Dermis microvascular lymphatic vessel endothelial cell (primary cell): ENCODE measurements at places on chromosomes 12 and 14.
A peak's percentile ranks its signal among the peaks of the same experiment; 100 is the strongest.

DNA sequence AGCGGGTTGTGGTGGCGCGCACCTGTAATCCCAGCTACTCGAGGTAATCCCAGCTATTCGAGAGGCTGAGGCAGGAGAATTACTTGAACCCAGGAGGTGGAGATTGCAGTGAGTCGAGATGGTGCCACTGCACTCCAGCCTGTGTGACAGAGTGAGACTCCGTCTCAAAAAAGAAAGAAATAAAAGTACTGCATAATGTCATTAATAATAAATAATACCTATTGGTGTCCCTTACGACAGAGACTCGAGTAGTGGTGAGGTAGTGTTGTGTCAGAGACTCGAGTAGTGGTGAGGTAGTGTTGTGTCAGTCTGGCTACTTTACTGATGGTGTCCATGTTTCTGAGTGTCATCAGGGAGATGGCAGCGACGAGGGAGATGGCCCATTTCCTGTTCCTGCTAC, 1.3 kb downstream of the GLS2 start:
- no peak for DNase-seq

DNA sequence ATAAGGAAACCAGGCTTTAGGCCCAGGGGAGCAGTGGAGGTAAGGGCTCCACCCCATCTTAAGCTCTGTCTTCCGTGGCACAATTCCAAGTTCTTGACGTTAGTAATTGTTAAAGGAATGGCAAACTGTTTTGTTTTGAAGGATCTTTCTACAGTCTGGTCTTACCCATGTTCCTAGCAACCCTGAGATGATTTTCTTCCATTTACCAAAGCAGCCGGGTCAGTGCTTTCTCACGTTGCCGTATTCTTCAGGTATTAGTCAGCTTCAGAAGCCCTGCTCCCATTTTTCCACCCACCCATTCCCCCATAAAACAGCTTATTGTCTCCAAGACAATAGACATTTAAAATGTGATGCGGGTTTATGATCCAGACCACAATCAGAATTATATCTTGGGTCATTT, 10.3 kb downstream of the NRIP2 start:
- no peak for DNase-seq

- DNase-seq = no peak
Measured at GRCh38 chr14:89614009-89614691, 197.1 kb upstream of the FOXN3 start.

- no peak for DNase-seq
Measured at GRCh38 chr12:55713721-55714120, 2.1 kb upstream of the BLOC1S1 start.

DNA sequence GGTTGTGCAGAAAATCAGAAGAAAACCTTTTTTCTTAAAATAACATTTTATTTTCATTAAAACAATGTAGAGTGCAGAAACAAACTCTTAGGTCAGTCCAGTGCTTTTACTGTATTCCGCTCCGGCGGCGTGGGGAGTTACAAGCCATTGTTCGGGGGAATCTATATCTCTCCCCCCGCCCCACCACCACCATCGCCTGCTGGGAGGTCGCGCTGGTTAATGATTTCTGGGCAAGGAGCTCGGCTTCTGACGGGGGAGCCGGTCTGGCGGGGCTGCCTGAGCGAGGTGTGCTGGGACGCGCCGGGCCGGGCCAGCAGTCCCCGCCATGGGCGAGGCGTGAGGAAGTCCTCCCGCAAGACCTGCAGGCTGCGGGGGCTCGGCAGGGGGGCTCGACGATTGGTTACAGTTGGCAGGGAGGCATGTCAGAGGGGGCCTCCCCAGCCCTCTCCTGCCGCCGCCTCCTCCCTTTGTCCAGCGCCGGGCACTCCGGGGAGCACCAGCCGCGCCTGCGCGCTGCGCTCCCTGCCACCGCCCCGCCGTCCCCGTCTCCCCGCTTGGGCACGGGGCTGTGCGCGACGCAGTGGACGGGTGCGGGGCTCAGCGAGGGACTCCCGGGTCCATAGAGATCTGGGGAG, 1.0 kb upstream of the DUSP6 start:
- DNase-seq = peak; percentile 81

DNA sequence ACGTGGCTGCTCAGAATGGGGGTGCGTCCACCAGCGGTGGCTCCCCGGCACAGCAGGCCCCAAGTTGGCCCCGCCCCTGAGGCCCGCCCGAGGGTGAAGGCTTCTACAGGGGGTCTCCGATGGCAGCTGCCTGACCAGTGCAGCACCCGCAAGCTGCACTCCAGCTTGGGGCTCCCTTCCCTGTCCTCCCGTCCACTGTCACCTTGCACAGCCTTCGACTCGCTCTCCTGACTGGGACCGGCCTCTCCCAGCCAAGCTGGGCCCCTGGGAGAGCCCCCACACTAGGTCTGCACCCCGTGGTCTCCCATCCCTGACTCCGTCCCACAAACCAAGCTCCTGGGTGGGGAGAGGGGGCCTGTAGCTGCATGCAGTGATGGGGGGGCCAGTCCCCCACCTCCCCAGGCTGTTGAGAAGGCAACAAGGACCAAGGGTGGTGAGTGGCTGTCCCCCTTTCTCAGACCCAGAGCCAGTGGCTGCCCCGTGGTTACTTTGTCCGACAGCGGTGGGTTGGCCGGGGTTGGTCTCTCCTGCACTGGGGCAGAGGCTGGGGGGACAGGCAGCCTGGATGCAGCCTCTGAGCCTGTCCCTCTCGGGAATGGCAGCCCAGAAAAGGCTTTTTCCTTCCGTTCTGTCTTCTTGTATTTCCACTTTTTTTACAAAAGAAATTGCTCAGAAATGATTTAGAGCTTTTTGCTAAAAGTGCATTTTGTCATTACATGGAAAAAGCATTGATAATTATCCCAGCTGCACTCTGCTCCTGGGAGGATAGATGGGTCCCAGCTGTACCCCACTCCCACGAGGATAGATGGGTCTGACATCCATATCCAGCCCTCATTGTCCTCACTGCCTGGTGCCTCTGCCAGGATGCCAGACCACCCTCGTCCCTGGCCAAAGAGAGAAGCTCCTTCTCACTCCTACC, 217.0 kb downstream of the KIF26A start:
- DNase-seq = no peak

DNA sequence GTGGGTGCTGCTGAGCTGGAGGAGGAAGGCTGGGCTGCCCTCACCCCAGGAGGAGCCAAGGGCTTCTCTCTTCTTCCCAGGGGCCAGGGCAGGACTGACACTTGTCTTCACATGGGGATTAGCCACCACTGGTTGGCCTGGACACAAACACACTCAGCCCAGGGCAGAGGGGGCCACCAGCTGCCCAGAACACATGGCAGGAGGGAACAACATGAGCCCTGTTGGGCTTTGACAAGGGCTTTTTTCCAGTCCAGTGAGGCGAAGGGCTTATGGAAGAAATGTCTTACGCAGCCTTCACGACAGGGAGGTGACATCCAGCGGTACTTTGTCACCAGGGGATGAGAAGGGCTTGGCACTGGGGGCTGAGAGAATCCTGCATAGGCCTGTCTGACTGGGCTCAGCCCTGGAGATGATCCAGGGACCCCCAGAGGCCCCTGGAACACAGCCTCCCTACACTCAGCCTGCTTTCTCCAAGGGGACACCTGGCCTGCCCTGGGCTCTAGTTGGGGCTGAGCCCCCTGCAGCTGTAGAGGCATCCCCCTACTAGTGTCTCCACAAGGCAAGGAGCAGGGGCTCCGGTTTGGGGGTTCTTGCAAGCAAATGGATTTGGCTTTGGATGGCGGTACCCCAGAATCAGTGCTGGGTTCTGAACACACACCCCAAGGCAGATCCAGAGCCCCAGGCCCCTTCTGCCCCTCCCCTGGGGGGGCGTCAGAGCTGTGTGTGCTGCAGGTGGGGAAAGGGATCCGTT, 18.9 kb downstream of the ARL6IP4 start:
- no peak for DNase-seq
